ENCODE measurements at places on chromosomes 11 and 22. TPM values are rescaled to one million over a fixed set of nuclear protein-coding genes. Genes with fewer than 3 reads are reported as not detected.

Gene OR5A1
- not detected for total RNA-seq

Gene TMPRSS5
- 1.6 TPM for total RNA-seq

Gene LRRC56
- total RNA-seq: 3.7 TPM

Gene CDCA5
- total RNA-seq: 7.1 TPM

Gene IGF2
- 590 TPM for total RNA-seq

Gene GATD1
- 79.1 TPM for total RNA-seq

Gene EMID1
- total RNA-seq: 0.42 TPM

Gene MPZL2
- total RNA-seq: not detected

Gene XKR3
- not detected for total RNA-seq

Gene NLRP14
- total RNA-seq: not detected

Gene CTTN
- total RNA-seq: 313 TPM

Gene SESN3
- total RNA-seq: 84.8 TPM

DNA sequence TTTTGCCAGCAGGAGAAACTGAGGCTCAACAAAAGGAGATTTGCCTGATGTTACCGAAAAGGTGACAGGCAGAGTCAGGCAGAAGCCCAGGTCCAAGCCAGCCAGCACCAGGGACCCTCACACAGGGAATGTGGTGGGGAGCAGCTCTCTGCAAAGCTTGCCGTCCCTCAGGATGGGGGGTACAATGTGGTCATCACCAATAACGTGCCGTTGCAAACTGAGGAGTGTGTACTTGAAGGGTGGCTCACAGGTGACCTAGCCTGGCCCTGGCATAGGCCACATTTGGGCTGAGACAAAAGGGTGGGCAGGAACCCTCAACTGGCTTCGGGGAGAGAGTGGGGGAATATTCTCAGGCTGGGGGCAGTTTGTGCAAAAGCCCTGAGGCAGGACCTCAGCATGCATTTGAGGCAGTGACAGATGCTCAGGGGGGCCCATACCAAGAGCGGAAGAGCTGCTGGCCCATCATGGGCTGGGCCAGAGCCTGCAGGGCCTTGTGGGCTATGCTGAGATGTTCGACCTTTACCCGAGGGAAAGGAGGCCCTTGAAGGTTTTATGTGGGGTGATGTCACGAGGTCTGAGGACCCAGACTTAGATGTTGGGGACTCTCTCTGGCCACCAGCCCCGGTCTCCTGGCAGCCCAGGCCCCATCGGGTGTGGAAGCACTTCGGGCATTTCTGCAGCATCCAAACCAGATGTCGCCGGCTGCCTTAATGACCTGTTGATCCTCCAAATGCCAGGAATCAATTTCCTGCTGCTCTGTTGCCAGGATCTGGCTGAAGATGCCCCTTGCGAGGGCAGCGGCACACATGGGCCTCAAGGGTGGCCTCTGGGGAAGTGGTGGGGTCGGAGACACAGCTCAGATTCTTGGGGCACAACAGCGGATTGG lies 57.4 kb upstream of the SHISAL1 start:
- no peak for DNase-seq

GRCh38 chr22:24118689-24119384 lies 62.5 kb upstream of the SUSD2 start:
- no peak for DNase-seq

- no peak for DNase-seq
Measured at GRCh38 chr11:116334596-116334995, 438.2 kb downstream of the BUD13 start.

DNA sequence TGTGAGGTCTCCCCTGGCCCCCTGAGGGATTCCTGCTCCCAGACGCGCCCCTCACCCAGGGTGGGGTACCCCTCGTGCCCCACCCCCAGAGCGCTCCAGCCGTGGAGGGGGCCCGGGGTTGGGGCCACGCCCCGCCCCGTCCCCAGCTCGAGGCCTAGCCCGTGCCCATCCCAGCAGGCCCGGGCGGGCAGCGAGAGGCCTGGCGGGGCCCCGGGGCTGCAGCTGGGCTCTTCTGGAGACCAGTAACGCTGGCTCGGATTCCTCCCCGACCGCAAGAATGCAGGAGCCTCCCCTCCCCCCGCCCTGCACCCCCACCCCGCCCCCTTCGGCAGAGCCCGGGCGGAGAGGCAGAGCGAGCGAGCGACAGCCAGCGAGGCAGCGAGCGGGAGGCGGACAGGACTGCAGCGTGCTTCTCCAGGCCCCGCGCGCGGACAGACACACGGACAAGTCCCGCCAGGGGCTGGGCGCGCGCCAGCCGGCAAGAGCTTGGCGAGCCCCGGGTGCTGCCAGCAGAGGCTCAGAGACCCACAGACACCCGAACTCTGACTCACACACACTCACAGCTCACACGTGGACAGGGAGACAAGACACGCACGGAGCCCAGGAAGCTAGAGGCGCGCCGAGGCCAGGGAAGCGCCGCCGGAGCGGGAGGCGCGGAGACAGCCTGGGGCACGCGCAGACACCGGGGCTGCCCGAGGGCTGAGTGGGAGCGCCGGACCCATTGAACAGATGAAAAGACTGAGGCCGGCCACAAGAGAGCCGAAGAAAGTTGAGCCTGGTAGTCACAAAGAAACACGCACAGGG lies 15.2 kb downstream of the BCL9L start:
- DNase-seq: peak; percentile 95

- no peak for DNase-seq
Measured at GRCh38 chr22:47267513-47268282, 505.2 kb downstream of the TBC1D22A start.

DNA sequence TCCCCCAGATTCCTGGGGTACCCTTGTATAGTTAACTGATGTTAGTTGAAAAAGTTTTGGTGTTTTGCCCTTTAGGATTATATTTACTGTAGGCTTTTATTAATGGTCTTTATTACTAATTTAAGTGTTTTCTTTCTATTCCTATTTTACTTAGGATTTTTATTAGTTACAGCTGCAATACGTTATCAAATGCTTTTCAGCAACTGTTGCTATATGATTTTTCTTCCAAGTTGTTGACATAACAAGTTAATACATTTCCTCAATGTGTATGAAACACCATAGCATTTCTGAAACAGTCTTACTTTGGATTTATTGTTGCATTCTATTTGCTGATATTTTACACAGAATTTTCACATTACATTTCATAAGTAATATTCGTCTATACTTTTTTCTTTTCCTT lies 81.2 kb upstream of the RASSF10 start:
- no peak for DNase-seq

- DNase-seq: no peak
Measured at GRCh38 chr22:40200795-40201530, 23.2 kb downstream of the TNRC6B start.

GRCh38 chr11:26297189-26297975 lies 34.5 kb upstream of the ANO3 start:
- DNase-seq: no peak

GRCh38 chr22:30204742-30205111 lies 41.8 kb downstream of the LIF start:
- DNase-seq: no peak

- DNase-seq: no peak
Measured at GRCh38 chr22:21968452-21969129, 14.0 kb downstream of the TOP3B start.

DNA sequence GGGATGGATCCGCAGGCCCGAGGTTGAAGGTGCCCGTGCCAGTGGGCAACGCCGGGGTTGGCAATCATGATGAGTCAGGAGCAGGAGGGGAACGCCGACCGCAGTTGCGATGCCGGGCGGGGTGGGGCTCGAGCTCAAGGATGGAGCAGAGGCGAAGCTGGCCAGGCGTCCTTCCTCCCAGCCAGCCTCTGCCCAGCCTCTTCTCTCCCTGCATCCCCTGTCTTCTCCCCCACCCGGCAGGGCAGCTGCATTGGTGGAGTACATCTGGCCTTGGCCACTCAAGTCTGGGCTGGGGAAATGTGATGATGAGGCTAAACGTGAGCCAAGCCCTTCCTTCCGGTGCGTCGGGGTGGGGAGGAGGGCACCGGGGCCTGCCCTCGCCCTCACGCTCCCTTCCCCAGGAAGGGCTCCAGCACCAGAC lies 3.9 kb downstream of the IFITM10 start:
- no peak for DNase-seq

GRCh38 chr22:22558972-22559603 lies at the start of gene PRAME:
PRAME (minus strand) TSS chr22:22559265; CDS start chr22:22556832, 2,433 bp downstream.
- DNase-seq: no peak

DNA sequence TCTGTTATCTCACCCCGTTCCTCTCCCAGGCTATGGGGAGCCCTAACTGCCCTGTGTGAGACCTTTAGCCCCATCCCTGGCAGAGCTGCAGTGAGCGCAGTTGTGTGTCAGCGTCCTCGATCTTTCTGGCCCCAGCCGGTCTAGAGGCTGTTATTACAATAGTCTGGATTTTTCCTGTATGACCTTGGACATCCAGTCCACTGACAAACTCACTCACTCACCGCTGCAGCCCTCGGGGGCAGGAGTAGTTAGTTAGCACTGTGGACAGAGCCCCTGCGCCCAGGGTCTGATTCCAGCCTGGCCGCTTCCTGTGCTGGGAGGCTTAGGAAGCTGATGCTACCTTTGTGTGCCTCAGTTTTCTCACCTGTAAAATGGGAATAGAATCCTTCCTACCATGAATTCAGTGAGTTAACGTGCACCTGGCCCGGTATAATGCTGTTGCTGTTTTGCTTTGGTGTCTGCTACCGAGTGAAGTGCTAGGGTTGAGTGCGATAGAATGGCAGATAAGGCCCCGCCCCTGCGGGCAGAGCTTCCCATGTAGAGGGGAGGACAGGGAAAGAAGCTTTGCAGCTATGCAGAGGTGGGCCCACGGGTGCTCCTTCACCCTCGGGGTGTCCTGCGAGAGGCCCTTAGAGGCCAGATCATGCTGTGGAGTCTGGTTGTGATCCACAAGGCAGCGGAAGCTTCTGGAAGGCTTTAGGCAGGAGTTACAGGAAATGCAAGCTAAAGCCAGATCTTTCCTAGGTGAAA lies 3.0 kb downstream of the LRP5 start:
- no peak for DNase-seq

GRCh38 chr22:39173787-39174497 lies 21.5 kb upstream of the CBX7 start:
- DNase-seq: peak; percentile 81

DNA sequence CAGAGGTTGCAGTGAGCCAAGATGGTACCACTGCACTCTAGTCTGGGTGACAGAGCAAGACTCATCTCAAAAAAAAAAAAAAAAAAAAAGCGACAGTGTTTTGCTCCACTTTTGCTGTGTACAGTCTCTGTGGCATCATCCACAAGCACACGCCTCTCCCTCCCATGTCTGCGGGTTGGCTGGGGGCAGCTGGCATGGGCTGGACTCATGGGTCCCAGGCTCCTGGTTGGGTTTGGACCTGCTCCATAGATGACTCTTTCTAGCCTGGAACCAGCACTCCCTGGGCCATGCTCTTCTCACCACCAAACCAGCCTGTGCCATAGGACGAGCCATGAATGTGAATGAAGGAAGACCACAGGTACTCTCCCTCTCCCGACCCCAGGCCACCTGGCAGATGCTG lies 7.9 kb upstream of the WNT11 start:
- DNase-seq: no peak

DNA sequence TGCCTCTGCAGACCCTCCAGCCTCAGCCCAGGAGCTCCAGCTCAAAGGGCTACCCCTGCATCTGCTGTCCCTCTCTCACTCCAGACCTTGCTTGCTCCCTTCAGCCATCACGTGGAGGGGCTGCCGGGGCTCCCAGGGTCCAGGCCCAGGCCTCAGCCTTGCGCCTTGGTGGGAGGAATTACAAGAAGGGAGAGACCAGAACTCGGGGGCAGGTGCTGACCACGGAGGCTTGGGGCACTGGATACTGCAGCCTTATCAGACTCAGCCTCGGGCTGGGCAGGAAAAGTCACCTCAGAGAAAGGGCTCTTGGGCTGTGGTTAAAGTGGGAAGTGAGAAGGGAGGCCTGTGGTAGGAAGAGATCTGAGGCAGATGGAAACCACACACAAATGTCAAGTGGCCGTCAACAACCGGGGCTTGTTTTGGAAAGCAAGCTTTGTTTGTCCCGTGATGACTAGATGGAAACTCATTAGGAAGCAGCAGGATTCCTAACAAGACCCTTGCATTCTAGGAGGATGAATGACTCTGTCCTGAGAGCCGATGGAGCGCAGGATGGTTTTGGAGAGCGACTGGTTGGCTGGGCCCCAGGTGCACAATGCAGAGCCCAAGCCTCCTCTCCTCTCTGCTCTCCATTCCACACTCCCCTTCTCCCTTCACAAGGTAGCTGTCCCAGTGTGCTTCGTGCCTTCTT lies 1321.7 kb downstream of the TBC1D22A start:
- DNase-seq: no peak

DNA sequence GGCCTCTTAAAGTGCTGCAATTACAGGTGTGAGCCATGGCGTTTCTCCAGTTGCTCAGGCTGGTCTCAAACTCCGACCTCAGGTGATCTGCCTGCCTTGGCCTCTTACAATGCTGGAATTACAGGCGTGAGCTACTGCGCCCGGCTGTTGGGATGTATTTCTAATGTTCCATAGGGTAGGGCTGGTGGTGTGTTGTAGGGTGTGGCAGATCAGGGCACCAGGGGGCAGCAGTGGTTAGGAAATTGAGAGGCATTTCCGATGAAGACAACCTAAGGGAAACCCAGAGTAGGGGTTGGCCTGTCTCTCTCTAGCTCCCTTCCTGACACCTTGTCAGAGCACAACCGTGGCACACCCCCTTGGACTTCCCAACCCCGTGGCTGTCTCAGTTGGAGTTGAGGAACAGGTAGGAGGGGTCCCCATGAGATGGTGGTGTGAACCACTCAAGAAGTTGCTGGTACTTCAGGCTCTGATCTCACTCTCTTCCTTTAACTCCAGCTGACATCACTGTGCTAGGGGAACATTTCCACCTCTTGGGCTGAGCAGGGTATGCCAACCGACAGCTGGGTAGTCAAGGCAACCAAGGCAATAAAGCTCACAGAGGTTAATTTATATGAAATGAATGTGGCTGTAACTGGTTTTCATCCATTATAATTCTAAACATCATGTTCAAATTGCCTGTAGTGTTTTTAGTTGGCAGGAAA lies 33.0 kb downstream of the YWHAH start:
- DNase-seq: peak; percentile 86

DNA sequence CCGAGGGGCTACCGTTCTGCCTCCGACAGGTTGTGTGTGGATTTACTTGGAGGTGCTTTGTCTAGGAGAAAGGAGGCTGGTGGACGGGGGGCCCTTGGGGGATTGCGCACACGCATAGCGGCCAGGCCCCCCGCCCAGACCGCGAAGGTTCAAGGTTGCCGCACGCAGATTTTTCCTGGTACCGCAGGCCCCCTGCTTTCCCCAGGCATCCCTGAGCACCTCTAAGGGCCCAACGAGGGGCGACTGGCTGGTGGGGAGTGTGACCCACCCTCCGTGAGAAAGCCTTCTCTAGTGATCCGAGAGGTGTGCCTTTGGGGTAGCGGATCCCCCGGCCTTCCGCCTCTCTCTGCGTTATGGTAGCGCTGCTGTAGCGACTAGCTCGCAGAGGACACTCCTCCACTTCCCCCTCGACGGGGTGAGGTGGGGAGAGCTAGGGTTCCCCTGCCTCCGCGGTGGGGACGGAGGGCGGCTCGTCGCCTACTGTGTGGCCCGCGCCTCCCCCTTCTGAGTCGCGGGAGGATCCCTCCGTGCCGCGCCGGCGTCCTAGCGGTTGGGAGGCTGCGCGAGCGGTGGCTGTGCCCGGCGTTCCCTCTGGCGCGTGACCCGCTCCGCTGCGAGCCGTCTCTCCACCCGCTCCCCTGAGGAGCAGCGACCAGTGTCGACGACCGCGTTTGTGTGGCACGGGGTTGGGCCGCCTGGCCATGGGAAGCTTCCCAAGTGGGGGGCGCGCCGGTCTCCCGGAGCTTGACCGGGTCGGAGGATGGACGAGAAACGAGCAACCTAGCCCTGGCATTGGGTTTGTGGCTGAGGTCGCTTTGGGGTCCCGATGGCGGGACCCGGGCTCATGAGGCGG lies 3900.0 kb upstream of the OR11H1 start:
- peak; percentile 88 for DNase-seq

- DNase-seq: no peak
Measured at GRCh38 chr11:70319396-70320076, 49.0 kb downstream of the PPFIA1 start.

GRCh38 chr11:30281476-30282288 lies 41.2 kb upstream of the ARL14EP start:
- no peak for DNase-seq
